ENCODE measurements at places on chromosomes 16 and 17.

GRCh38 chr17:6592173-6592572 is 35.8 kb upstream of the PITPNM3 start:
- no peak for DNase-seq

DNA sequence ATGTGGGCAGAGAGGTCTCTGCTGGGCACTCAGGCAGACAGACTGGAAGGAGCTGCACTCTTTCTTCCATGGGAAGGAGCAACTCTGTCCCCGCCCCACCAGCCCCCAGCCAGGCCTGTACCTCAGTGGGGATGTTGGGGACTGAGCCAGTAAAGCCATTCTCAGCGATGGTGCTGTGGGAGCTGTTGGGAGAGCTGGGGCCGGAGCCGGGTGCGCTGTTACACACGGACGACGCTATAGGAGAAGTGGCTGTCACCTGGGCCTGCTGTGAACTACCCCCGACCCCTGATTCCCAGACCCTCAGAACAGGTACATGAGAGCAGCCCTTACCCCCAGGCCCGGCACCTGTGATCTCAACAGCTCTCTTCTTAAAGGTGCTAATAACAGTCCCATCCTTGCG is 21.5 kb downstream of the G6PC3 start:
- no peak for DNase-seq

DNA sequence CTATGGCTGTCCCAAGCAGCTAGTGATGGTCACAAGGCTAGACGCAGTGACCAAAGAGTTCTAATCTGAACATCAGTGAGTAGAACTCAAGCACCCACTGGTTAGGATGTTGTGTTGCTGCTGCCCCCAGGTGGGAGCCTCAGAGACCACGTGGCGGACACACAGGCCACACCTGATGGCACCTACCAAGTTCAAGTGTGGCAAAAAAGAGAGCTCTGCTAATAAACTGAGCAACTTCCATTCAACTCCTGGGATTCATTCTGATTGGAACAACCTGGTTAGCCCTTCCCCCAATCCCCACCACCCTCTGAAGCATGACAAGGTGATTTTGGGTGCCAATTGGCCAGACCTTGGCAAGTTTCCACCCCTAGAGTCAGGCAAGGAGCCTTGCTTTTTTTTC is 3.5 kb upstream of the LCMT1 start:
- DNase-seq: peak; percentile 57

GRCh38 chr17:71809537-71809936 is 311.3 kb upstream of the SOX9 start:
- no peak for DNase-seq

DNA sequence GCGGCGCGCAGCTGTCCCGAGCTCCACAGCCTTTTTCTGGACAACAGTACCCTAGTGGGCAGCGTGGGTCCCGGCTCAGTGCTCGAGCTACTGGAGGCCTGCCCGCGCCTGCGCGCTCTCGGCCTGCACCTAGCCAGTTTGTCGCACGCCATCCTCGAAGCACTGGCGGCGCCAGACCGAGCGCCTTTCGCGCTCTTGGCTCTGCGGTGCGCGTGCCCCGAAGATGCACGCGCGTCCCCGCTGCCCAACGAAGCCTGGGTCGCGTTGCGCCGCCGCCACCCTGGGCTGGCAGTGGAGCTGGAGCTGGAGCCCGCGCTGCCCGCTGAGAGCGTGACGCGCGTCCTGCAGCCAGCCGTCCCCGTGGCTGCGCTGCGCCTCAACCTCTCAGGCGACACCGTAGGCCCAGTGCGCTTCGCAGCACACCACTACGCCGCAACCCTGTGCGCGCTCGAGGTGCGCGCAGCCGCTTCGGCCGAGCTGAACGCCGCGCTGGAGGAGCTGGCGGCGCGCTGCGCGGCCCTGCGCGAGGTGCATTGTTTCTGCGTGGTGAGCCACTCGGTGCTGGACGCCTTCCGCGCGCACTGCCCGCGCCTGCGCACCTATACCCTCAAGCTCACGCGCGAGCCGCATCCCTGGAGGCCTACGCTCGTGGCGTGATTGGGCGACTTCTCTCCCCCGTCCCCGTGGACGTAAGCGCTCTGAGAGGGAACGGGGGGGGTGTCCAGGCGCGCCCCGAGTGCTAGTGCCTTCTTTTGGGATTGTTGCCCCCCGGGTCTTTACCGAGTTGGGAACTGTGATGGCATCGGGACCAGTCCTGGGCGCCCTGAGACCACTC is 1.2 kb upstream of the HSF4 start:
- DNase-seq: peak; percentile 62

- no peak for DNase-seq
Observed at GRCh38 chr16:74742051-74742481, 32.6 kb downstream of the FA2H start.

- no peak for DNase-seq
Observed at GRCh38 chr16:47129755-47130435, 13.8 kb downstream of the NETO2 start.

DNA sequence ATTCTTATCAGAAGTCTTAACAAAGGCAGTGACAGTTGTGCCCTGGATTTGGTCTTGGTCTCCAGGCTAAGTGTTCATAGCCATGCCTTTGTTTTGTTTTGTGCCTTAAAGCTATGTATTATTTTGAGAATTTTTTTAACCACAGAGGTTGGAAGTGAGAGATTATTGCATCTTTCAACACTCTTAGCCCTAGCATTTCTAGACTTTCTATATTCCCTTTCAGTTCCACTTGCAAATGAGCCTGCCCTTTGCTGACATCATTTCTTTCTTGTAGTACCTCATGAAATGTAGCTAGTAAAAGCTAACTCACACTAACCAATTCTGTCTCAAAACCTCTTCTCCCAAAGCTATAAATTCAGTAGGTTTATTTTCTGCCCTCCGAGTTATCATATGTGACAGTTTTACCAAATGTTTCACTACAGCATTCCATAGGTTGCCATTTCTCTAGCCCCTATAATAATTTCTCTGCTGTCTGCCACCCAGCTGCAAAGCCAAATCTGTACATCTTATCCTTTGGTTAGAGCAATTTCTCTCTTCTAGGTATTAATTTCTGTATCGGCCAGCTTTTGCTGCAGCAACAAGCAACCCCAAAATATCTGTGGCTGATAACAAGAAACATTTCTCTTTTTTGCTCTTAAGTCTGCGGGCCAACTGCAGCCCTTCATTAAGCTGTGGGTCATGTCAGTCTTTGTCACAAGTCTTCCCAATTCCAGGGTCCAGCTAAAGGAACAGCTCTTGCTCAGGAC is 14.2 kb upstream of the CCL1 start:
- no peak for DNase-seq

GRCh38 chr16:81600275-81600674 is 155.7 kb downstream of the CMIP start:
- DNase-seq: no peak

GRCh38 chr17:32503251-32504165 is 16.7 kb downstream of the CDK5R1 start:
- peak; percentile 65 for DNase-seq

DNA sequence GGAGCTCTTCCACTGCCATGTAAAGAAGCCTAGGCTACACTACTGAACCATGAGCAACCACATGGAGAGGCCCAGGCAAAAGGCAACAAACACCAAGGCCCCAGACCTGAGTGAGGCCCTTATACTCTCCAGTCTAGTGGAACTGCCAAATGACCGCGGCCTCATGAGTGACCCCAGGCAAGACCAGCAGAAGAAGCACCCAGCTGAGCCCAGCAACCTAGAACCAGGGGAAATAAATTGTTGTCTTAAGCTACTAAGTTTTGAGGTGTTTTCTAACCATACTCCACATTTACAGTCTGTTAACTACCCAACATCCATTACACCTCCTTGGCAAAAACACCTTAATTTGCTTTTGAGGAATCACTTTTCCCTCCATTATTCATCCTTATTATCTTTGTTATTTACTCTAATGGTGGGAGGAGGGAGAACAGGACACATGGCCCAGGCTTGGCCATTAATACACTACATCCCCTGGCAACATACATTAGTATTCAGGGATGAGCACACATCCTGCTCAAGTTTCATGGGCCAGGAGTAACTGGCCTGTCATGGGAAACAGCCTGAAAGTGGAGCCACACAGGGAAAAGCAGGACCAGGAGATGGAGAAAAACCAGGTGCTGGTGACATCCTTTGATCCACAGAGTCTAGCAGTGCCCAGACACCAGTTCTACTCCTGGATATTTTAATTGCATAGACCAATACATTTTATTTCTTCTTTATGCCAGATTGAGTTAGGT is 26.2 kb downstream of the SLC39A11 start:
- no peak for DNase-seq
